ENCODE measurements at places on chromosomes 2 and 18.

DNA sequence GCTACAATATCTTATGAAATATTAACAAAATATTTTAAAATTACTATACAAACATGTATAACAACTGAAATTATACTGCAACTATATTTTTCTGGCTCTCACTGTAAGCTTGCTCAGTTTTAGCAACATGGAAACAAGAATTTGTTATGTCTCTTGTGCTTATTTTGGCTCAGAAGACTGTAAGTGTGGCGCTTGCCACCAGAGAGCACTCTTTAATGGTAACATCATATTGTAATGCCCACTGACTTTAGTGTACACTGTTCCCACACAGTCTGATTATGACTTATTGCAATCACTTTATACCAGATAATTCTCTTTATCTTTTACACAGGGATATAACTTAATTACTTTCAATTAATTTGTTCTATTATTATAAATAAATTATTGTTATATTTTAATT is 1500.6 kb upstream of the TMEFF2 start:
- peak; percentile 21 for DNase-seq

DNA sequence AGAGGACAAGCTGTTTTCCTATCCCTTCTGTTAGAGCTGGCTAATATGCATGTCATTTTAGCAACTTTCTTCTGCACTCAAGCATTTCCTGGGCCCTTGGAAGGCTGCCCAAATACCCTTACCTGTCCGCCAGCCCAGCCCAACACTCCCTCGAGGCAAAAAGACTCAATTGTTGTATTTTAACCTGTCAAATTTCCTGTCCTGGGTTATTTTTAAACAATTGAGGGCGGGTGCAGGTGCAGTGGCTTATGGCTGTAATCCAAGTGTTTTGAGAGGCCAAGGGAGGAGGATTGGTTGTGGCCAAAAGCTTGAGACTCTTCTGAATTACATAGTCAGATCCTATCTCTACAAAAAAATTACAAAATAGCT is 125.0 kb upstream of the ARHGAP28 start:
- no peak for DNase-seq

DNA sequence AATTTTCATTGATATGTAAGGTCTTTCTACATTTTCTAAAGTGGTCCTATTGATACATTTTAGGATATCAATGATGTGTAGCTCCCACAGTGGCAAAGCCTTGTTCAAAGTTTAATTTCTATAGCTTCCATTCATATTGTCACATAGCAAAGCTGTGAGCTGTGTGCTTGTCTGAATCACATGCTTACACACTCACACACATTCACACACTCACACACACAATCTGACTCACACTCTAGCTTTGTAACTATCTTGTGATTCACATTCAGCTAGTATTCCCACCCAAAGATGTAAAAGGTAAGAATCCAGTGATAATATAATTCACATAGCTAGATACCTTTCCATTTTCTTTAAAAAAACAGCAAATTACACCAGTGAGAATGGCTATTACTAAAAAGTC is 58.7 kb downstream of the MAPRE2 start:
- DNase-seq = no peak

DNA sequence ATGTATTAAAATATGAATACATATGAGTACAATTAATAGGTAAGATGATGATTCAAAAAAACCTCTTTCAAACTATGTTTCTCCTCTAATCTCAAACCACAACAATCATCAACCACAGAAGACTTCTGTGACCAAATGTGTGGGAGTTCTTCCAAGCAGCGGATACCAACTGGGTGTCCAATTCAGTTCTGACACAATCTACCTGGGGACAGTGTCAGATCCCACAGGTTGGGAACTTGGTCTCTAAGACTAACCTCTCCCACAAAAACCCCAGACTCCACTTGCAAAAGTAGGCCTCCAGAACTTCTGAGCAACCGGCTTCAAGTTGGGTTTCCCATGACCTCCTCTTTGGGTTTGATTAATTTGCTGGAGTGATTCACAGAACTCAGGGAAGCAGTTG is 26.9 kb downstream of the FASTKD1 start:
- DNase-seq = no peak

GRCh38 chr2:178677599-178677998 is 129.6 kb downstream of the TTN start:
- no peak for DNase-seq

DNA sequence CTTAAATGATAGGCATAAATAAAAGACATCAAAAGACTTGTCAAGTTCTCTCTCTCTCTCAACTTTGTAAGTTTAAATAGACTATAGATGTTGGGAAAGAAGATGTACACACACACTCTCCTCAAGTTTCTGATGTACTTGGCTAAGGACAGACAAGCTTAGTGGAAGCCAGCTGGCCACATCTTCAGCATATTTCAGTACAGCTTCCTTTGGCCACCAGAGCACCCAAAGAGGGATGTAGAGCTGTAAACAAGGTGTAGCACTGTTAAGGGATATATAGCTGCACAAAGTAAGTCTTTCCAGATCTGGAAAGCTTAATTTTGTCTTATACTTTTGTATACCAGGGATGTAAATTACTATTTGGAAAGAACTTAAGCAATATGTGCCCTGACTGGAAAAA is 64.3 kb upstream of the MSTN start:
- DNase-seq = no peak

DNA sequence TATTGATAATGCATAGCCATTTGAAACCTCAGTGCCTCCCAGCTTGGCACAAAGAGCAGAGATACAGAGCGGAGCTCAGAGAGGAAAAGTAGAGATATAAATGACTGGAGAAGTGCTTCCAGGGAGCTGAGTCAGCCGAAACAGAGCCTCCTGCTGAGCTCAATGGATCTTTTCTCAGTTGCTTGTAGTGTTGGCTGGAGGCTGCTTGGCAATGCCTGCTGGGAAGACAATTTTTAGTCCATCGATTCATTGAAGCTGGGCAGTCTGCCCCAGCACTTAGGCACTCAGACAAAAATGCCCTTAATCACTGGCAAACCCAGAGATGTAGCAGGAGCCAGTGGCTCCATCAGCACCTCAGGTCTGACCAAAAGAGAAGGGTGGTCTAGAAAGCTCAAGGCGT is 81.3 kb upstream of the SETBP1 start:
- no peak for DNase-seq

GRCh38 chr2:68560545-68560944 is 82.8 kb upstream of the PROKR1 start:
- no peak for DNase-seq

DNA sequence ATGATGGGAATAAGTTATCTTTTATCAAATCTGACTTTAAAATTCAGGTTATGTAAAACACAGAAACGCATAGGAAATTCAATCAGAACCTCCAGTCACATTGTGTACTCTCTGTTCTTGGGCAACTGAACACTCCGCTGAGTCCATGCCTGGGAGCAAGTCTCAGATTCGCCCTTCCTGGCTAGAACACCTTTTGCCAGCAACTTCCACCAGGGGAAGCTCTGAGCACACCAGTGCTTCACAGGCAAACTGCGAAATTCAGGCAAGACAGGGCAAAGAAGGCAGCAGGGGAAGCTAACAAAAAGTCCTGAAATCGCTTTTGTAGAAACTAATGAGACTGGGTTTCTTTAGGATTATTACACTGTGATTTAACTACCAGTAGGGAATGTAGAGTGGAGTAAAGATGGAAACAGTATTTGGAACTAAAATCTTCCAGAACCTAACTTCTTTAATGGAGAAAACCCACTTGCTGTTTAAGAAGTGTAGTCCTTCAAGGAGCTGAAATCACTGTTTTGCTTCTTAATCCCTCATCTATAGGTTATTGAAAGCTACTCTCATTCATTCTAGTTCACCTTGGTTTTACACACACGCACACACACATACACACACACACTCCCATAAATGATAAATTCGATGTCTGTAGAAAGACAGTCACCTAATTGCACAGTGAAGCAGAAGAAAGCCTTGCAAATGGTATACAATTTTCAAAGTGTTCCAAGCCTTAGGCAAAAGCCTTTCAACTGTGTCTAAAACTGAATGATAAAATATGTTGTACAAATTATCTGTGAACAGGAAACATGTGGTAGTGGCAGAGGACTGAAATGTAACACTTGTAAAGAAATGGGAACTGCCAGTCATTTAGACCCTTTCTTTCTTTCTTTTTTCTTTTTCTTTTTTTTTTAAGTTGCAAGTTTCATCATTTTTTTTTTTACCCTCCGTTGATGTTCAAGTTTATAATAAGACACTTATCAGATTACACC is 214.5 kb downstream of the TMEM182 start:
- DNase-seq = peak; percentile 74

- no peak for DNase-seq
Observed at GRCh38 chr2:199439066-199439465, 18.7 kb downstream of the SATB2 start.

DNA sequence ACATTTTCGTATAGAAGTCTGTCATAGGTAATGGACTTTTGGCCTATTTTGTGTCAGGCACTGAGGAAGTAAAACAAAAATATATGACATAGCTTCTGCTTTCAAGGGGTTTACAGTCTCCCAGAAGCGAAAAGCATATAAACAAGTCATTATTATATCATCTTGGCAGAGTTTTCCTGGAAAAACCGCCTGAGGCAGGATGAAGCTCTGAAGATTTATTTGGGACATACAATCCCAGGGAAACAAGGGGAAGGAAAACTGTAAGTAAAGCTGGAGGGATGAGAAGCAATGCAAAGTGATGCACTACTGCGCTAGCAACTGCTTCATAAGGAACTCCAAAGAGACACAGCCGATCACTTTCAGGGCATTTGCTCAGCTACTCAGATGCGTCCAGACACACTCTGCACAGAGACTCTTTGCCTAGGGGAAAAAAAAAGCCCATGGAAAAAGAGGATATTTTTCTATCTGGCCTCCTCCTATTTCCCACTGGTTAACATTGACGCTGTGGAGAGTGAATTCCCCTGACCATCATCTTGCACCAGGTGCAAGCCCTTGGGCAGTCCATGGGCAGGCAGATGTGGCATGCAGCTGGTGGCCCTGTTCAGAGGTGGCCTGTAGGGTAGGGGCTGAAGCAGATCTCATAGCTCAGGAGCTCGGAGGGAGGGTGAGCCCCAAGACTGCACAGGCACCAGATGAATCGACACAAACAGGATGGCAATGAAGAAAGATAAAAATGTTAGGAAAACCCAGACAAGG is 158.1 kb downstream of the METTL4 start:
- DNase-seq = no peak

DNA sequence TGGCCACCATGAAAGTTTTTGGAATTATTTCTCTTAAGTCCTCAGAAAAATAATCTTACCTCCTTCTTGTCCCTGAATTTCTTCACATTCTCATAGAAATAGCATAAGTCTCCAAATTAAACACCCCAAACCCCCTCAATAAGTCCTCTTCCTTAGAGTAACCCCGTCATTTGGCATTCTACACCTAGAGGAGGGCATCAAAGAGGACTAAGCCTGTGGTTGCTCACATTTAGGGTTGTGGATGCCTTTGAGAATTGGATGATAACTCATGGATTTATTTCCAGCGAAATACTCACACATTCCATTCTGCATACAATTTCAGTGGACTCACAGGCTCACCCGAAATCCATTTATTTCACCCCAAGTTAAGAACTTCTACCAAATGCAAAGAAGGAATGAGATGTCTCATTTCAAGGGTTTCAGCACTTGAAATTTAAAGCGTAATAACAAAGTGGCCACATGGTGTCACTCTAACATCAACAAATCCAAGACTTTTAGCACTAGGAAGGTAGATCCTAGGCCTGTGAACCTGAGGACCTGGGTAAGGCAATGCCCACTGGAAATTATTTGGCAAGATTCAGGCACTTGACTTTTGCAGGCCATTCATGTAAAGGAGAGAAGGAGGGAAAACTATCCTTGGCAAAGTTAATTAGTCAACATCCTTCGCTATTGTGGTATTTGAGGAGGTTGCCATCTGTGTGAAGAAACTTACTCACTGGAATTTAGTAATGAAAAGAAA is 24.6 kb downstream of the DYTN start:
- peak; percentile 57 for DNase-seq

- no peak for DNase-seq
Observed at GRCh38 chr2:212299943-212300342, 238.7 kb downstream of the ERBB4 start.

- DNase-seq = no peak
Observed at GRCh38 chr2:236965841-236966096, 119.9 kb upstream of the COPS8 start.

DNA sequence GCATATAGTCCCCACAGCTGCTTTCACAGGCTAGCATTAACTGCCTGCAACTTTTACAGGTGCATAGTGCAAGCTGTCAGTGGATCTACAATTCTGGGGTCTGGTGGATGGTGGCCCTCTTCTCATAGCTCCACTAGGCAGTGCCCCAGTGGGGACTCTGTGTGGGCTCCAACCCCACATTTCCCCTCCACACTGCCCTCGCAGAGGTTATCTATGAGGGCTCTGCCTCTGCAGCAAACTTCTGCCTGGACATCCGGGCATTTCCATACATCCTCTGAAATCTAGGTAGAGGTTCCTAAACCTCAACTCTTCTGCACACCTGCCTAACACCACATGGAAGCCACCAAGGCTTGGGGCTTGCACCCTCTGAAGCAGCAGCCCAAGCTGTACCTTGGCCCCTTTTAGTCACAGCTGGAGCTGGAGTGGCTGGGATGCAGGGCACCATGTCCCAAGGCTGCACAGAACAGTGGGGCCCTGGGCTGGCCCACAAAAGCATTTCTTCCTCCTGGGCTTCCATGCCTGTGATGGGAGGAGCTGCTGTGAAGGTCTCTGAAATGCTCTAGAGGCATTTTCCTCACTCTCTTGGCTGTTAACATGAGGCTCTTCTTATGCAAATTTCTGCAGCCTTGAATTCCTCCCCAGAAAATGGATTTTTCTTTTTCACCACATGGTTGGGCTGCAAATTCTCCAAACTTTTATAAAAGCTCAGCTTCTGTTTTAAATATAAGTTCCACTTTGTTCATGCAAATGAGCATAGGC is 59.3 kb downstream of the KDM3A start:
- no peak for DNase-seq

- DNase-seq = no peak
Observed at GRCh38 chr2:237529452-237530402, 36.6 kb upstream of the PRLH start.

- DNase-seq = no peak
Observed at GRCh38 chr18:40186677-40187076, 1768.4 kb upstream of the PIK3C3 start.

- DNase-seq = peak; percentile 19
Observed at GRCh38 chr18:3526421-3527354, 76.7 kb downstream of the TGIF1 start.

Data from H4 (cell line).